ENCODE measurements at places on chromosomes 11 and 22. TPM values are rescaled to one million over a fixed set of nuclear protein-coding genes. Genes with fewer than 3 reads are reported as not detected.
A peak's percentile ranks its signal among the peaks of the same experiment; 100 is the strongest.

GRAMD1B gene
- 25.9 TPM for total RNA-seq

P2RX6 gene
- not detected for total RNA-seq

MEN1 gene
- 49.9 TPM for total RNA-seq

DNA sequence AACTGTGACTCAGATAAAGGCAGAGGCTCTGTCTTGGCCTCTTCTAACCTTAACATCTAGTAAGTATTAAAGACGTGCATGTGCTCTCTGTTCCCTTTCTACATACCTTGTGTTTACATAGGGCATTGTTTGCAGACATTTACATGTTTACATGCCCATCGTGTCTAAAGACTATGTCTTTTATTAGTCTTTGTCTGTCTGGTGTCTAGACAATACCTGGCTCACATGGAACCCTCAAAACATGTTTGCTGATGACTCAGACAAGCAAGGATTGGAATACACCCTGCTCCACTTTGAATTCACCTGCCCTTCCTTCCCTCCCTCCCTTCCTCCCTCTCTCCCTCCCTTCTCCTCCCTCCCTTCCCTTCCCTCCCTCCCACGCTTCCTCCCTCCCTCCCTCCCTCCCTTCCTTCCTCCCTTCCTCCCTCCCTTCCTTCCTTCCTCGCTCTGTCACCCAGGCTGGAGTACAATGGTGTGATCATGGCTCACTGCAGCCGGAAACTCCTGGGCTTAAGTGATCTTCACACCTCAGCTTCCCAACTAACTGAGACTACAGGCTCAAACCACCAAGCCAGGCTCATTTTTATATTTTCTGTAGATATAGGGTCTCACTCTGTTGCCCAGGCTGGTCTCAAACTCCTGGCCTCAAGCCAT is 23.7 kb upstream of the SORL1-AS1 start:
- no peak overlapping the region for H3K27ac ChIP-seq
- peaks cover 24% of the 10 kb centered on the region for H3K4me1 ChIP-seq
- DNase-seq = no peak
- peaks cover 7% of the 10 kb centered on the region for H3K36me3 ChIP-seq

DNA sequence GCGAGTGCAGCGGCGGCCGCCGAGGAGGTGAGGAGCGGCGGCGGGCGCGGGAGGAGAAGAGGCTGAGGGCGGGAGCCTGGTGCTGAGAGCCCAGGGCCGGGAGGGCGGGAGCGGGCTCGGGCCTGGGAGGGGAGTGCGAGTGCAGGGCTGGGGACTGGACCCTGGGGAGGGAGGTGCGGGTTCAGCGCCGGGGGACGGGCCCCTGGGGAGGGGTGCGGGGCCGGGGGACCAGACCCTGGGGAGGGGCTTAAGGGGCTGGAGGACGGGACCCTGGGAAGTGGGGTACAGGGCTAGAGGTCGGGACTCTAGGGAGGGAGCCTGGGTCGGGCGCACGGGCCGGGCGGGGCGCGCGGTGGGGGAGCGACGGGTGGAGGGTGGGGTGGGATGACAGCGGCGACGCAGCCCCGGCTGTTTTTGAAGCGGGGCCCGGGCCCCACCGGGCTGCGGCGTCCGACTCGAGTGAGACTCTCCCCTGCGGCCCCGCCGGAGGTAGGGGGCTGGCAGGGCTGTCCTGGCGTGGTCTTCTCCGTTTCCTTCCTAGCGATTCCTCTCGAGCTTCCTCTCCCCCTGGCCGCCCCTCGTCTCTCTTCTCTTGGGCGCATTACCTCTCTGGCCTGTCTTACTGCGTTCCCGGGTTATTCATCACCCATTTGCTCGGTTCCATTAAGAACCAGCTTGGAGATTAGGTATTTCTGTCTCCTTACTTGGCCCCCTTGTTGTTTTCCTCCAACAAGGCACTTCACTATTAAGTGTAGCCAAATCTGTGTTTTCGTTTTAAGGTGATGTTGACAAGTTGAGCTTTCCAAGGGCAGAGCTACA is 754 bp downstream of the NUP50 start:
- H3K4me3 ChIP-seq = peak overlapping the region; percentile 88
- no peaks in the 10 kb centered on the region for H3K27me3 ChIP-seq
- peaks cover 26% of the 10 kb centered on the region for H3K36me3 ChIP-seq
- no peaks in the 10 kb centered on the region for H3K4me1 ChIP-seq

- peaks cover 15% of the 10 kb centered on the region for H3K36me3 ChIP-seq
- H3K27ac ChIP-seq = no peak overlapping the region
- DNase-seq = no peak
- no peaks in the 10 kb centered on the region for H3K4me1 ChIP-seq
These were observed 17.2 kb downstream of the SLC2A11 start for GRCh38 chr22:23874871-23875270.

GRCh38 chr11:134736251-134736947 is 324.4 kb upstream of the B3GAT1 start:
- no peak overlapping the region for H3K4me3 ChIP-seq
- H3K27me3 ChIP-seq = no peaks in the 10 kb centered on the region
- H3K36me3 ChIP-seq = no peaks in the 10 kb centered on the region

GRCh38 chr11:66676282-66676919 is 1.3 kb downstream of the RBM4B start:
- no peaks in the 10 kb centered on the region for H3K27me3 ChIP-seq
- DNase-seq = no peak
- peak overlapping the region; percentile 90 for H3K4me3 ChIP-seq
- H3K4me1 ChIP-seq = no peaks in the 10 kb centered on the region
- H3K36me3 ChIP-seq = peaks cover 20% of the 10 kb centered on the region

GRCh38 chr11:20647976-20648565 is 21.3 kb upstream of the NELL1 start:
- H3K4me3 ChIP-seq = no peak overlapping the region
- H3K27ac ChIP-seq = no peak overlapping the region
- H3K4me1 ChIP-seq = peaks cover 3% of the 10 kb centered on the region
- no peaks in the 10 kb centered on the region for H3K36me3 ChIP-seq
- no peaks in the 10 kb centered on the region for H3K27me3 ChIP-seq

DNA sequence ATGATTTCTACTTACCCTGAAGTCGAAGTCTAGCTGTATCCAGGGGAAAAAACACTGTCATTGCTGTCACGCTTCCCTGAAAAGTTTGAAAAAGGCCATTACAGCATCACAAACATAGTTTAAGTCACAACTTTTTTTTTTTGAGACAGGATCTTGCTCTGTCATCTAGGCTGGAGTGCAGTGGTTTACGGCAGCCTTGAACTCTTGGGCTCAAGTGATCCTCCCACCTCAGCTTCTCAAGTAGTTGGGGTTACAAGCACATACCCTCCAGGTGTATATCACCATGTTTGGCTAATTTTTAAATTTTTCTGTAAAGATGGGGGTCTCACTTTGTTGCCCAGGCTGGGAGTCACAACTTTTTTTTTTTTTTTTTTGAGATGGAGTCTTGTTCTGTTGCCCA is 20.1 kb downstream of the SLC25A17 start:
- no peaks in the 10 kb centered on the region for H3K27me3 ChIP-seq
- no peak overlapping the region for H3K4me3 ChIP-seq
- no peak for DNase-seq
- no peak overlapping the region for H3K27ac ChIP-seq
- H3K4me1 ChIP-seq = no peaks in the 10 kb centered on the region
- H3K36me3 ChIP-seq = peaks cover 3% of the 10 kb centered on the region

DNA sequence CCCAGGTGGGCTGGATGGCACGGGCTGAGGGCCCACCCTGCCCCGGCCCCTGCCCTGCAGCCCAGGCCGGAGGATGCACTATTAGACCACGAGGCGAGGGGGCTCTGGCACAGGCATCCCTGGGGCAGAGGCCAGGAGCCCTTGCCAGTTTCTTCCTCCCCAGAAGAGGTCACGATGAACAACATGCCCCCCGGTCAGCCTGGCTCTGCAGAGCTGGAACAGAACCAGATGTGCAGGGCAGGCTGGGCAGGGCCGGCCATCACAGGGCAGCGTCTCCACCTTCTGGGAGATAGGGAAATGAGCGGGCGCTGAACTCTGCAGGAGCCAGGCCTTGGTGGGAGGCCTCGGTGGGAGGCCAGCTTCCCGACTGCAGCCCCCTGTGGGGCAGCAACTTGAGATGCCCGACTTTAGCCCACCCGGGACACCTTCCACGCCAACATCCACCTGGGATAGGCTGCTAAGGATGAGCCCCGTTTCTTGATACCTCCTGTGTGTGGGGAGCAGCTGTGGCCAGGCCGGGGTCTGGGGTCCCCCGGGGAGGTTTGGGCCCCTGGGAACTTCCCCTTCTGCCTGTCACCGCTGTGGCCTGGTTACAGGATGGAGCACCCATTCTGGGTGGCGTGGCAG is 21.8 kb upstream of the GNB1L start:
- H3K4me1 ChIP-seq = peaks cover 2% of the 10 kb centered on the region
- no peak overlapping the region for H3K27ac ChIP-seq
- H3K27me3 ChIP-seq = no peaks in the 10 kb centered on the region
- H3K4me3 ChIP-seq = no peak overlapping the region
- no peaks in the 10 kb centered on the region for H3K36me3 ChIP-seq

DNA sequence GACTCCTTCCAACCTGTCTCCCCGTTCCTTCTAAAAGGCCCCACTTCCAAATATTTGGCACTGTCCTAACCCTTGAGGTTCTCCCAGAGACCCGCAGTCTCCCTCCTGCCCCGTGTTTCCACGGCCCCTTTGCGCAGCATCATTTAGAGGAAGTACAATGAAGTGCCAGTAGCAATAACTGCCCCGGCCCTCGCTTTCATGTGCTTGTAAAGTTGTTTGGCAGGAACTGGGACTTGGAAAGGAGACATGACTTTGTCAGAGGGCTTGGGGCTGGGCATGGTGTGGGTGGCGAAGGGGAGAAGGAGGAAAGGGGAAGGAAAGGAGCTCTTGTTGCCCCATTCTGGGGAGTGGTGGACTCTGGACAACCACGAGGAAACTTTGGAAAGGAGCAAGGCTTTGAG is 2.6 kb downstream of the CD44 start:
- no peak overlapping the region for H3K4me3 ChIP-seq
- no peak for DNase-seq
- H3K27ac ChIP-seq = no peak overlapping the region
- no peaks in the 10 kb centered on the region for H3K36me3 ChIP-seq
- H3K27me3 ChIP-seq = peaks cover 19% of the 10 kb centered on the region

Data from H9 (cell line).